ENCODE measurements at places on chromosomes 7 and 10.

- no peak for DNase-seq
Measured at GRCh38 chr10:110307805-110308204, 3.1 kb upstream of the SMNDC1 start.

- no peak for DNase-seq
Measured at GRCh38 chr7:144672869-144673268, 163.0 kb downstream of the TPK1 start.

DNA sequence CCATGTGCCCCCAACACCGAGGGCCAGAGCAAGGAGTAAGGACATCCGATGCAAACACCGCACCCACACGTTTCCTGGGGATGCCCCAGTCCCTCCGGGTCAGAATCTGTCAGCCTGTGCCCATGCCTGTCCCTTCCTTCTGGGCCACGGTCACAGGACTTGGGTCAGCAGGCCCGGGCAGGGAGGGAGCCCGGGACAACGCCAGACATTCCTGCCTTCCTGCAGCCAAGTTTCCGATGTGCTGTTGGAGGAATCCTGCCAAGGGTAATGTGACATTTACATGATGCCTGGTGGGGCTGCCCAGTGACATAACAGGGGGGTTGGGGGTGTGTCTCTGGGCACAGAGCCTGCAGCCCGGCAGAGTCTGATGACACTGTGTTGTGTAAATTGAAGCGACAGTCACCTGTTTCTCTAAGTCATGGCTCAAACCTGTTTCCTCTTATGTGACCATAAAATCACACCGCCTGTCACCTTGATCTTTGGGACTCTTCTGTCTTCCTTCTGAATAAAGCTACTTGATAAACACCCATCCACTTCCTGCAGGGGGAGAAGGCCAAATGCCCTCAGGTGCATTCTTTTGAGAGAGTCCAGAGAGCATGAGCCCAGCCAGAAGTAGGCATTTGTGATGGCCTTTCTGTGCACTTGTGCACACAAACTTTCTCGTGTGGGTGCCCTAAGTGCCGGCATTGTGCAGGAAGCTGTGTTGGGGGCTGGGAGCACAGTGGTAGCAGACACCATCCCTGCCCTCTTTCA, 175.3 kb upstream of the RHEB start:
- peak; percentile 68 for DNase-seq

DNA sequence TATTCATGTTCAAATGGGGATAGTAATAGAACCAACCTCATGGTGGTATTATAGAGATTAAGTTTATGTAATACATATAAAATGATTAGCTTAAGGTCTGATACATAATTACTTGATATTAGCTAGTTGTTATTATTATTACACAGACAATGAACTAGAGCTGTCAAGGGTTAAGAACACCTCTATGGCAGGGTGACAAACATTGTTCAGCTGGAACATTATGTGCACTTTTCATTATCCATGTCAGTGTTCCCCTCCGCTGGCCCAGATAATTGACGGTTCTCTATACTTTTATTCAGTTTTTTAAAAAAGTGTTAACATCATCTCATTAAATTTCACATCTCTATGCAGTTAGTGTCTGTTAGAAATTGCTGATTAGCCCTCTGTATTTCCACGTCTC, 142.1 kb downstream of the CDK14 start:
- no peak for DNase-seq

DNA sequence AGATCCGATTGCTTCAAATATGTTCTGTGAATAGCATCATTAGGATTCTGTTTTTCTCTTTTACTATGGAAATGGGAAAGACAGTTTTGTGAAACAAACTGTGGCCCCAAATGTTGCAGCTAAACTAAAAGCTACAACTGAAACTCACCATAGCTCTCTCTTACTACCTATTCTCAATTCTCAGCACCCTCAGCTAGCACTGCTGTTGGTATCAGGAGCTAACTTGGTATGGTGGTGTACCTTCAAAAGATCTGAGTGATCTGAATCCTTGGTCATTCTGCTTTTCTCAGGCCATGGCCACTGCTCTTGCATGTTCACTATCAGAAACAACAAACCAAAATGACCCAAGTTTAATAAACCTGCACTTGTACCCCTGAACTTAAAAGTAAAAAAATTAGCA, 1208.0 kb downstream of the SORCS1 start:
- no peak for DNase-seq

DNA sequence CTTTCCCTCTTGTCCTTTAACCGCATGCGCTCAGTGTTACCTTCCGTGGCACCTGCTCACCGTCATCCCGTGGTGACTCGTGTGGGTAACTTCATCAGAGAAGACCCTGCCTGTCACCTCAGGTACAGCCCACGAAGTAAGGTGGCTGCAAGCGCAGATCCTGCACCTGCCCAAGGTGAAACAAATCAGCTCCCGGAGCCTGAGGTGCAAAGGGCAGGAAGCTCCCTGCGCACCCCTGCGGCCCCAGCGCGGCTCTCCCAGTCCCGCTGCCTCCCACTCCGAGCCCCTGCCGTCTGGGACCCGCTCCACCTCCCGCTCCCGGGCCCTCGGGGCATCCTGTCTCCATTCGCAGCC, 110.9 kb upstream of the LANCL2 start:
- no peak for DNase-seq

- no peak for DNase-seq
Measured at GRCh38 chr10:16280595-16280994, 156.2 kb upstream of the PTER start.

GRCh38 chr7:29019896-29020295, 61.8 kb upstream of the TRIL start:
- DNase-seq = peak; percentile 25
